ENCODE measurements at places on chromosomes 2 and 18. TPM values are rescaled to one million over a fixed set of nuclear protein-coding genes. Genes with fewer than 3 reads are reported as not detected.

- H3K27me3 ChIP-seq: no peaks in the 10 kb centered on the region
- H3K27ac ChIP-seq: no peak overlapping the region
- peaks cover 7% of the 10 kb centered on the region for H3K4me1 ChIP-seq
- no peak overlapping the region for H3K4me3 ChIP-seq
- DNase-seq: peak; percentile 68
Observed at GRCh38 chr2:67840460-67841068, 222.2 kb downstream of the C1D start.

- no peak overlapping the region for H3K4me3 ChIP-seq
- H3K27ac ChIP-seq: no peak overlapping the region
- H3K4me1 ChIP-seq: peaks cover 5% of the 10 kb centered on the region
- DNase-seq: no peak
Observed at GRCh38 chr2:224195925-224196571, 157.0 kb upstream of the SERPINE2 start.

DNA sequence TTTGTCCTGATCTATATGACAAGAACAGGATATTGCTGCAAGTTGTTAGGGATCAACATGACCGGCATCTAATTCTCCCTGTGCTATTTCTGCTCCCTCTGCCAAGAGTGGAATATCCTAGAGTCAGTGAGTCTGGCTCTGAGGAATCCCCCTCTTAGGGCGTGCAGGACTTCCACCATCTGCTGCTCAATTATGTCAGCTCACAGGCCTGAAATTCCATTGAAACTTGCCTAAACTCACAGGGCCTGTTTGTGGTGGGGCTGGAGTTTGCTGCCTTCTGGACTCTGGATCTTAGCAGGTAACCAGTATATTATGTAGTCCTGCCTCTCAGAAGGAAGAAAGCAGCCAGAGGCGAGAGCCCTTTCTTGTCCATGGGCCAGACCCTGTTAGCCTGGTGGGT is 323.0 kb downstream of the TSN start:
- no peak overlapping the region for H3K27ac ChIP-seq
- no peaks in the 10 kb centered on the region for H3K4me1 ChIP-seq
- H3K36me3 ChIP-seq: no peaks in the 10 kb centered on the region
- H3K4me3 ChIP-seq: no peak overlapping the region

- no peaks in the 10 kb centered on the region for H3K4me1 ChIP-seq
- no peak overlapping the region for H3K4me3 ChIP-seq
- no peaks in the 10 kb centered on the region for H3K36me3 ChIP-seq
Observed at GRCh38 chr2:19767899-19768298, 133.9 kb downstream of the TTC32 start.

GRCh38 chr2:235045336-235045972 is 93.6 kb downstream of the SH3BP4 start:
- no peaks in the 10 kb centered on the region for H3K27me3 ChIP-seq
- no peak overlapping the region for H3K4me3 ChIP-seq
- no peak for DNase-seq

GRCh38 chr2:219178377-219179175 is 501 bp downstream of the RETREG2 start:
- no peaks in the 10 kb centered on the region for H3K27me3 ChIP-seq
- H3K4me1 ChIP-seq: peaks cover 30% of the 10 kb centered on the region
- H3K36me3 ChIP-seq: peaks cover 46% of the 10 kb centered on the region
- H3K27ac ChIP-seq: peak overlapping the region; percentile 24
- DNase-seq: peak; percentile 89

REG3A gene
- total RNA-seq: not detected

All from osteoblast (primary cell).